ENCODE measurements at places on chromosomes 2 and 18.

- peak; percentile 44 for DNase-seq
Measured at GRCh38 chr18:48569139-48569914, 30.5 kb downstream of the CTIF start.

DNA sequence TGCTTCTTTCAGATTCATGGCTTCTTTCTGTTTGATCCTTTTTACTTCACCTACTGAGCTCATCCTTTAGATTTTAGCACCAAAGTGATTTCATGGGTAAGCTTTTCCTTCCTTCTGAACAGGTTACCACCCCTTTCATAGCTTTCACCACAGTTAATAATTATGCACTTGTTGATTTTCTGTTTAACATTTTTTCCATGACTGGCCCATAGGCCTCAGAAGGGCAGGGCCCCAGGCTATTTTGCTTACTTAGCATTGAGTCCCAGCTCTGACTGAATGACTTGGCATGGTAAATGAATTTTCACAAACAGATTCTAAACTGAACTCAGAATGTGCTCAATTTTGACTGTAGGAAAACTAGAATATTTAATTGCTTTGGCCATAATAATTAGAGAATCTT, 177.0 kb downstream of the GCA start:
- DNase-seq = no peak

DNA sequence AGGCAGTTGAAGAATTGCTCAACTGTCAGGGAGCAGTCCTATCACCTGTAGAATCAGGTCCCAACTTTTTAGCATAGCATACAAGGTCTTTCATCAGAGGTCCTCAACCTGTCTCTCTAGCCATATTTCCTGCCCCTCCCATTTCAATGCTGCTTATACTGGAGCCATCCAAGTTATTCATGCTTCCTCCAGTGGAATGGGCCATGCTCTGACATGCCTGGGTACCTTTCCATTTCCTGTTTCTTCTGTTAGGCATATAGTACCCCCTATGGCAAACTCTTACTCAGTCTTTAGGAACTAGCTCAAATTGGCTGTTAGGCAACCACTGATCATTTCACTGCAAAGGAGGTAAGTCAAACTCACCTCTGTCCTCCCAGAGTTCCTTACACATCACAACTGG, 51.0 kb upstream of the ABCA12 start:
- DNase-seq = no peak

GRCh38 chr2:240000671-240001070, 24.5 kb downstream of the NDUFA10 start:
- no peak for DNase-seq

DNA sequence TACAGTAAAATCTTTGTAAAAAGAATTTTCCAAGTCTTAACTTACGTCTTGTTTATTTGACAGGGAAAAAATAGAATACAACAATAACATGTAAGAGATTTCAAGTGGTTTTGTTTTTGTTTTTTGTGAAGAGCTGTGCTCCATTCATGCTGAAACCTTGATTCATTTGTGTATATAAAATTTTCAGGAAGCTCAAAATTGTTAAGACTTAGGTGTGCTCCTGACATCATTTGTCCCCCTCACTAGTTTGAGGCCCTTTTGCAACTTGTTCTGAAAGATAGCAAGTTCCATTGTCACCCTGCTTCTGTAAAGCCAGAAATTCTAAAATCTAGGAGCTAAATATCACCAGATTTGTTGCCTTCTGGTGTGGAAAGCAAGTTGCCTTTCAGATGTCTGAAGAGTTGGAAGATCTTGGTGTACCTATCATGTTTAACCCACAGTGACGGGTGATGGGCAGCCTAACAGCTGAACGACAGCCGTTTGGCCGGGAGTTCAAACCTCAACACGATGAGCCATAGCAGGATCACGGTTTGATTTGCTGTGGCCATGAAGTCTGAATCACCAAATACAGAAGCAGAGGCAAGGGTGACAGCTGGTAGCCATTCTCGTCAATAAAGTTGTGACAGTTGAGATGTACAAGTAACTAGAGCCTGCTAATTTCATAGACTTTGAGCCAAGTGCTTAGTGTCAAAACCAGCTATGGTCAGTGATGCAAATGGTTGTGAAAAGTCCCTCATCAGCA, 205.5 kb upstream of the SP5 start:
- no peak for DNase-seq

GRCh38 chr2:218392891-218393462, 6.7 kb upstream of the CTDSP1 start:
- DNase-seq = peak; percentile 8

- no peak for DNase-seq
Measured at GRCh38 chr2:503288-503999, 173.8 kb downstream of the TMEM18 start.

GRCh38 chr2:207126724-207127308, 38.9 kb downstream of the KLF7 start:
- DNase-seq = no peak

DNA sequence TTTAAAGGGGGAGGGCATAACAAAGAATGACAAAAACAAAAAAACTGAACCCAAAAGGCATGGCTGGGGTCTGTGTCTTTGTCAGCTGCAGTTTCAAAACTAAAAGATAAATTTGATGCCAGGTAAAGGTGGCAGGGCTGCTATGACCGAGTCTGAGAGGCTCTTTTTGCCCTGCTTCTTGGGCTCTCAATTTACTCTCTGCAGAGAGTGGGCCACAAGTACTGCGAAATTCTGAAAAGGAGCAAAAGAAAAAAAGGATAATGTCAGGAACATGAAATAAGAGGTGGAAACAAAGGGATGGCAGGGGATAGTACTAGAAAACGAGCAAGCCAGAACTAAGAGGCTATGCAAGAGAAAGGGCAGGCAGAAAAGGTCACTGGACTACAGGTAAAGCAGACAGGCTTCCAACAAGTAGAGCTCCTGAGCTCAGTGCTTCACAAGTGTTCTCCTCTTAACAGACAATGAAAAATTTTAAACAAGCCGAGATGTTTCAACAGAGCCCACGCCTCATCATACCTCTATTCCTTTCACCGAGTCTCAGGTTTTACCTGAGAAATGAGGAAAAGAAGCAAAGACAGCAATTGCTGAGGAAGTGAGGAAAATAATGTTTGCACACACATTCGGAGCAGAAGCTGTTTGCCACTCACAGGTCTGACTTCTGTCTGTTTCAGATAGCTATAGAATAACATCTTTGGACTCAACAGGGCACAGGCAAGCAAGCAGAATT, 7.3 kb downstream of the IRS1 start:
- no peak for DNase-seq

DNA sequence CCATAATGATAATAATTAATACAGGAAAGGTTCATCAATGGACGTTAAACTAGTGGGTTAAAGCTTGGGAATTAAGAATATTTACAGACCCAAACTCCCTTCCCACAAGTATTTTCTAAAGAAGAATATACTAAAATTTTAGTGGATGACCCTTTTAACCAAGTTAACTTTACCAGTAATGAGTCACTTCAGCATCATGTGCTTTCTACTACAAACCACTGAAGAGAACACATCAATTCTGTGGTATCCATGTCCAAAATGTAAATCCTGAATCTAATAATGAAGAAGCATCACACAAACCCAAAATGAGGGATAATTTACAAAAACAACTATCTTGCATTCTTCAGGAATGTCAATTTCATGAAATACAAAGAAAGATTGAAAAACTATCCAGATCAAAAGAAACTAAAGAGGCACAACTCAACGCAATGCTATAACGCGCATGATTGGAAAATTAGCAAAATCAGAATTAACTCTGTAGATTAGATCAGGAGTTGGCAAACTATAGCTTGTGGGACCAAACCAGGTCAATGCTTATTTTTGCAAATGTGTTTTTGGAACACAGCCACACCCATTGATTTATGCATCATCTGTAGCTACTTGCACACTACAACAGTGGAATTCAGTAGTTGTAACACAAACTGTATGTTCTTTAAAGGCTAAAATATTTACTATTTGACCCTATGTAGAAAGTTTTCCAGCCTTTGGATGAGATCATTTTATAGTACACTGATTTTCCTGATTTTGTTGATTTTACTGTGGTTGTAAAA, 27.5 kb downstream of the COPS8 start:
- no peak for DNase-seq

DNA sequence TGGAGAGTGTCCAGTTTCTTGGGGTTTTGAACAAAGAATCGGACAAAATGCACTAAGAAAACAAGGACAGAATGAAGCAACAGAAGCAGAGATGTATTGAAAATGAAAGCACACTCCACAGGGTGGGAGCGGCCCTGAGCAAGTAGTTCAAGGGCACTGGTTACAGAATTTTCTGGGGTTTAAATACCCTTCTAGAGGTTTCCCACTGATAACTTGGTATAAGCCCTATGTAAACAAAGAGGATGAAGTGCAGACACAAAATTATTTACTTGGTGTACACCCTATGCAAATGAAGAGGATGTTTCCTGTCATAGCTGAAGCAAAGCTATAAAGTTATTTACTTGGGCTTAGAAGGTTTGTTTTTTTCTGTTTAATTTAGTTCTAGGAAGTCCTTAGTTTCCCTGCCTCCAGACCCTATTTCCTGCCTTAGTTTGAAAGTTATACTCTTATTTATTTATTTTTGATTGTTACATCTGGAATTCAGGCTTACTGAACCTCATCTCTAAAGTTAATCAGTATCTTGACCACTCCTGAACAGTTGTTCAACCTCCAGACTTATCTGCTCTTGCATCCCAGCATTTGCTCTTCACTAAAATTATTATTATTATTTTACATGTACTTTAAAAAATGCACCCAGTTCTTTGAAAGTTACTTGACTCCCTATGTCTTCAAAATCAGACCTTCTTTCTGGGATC, 193.5 kb downstream of the SPP2 start:
- no peak for DNase-seq

- DNase-seq = peak; percentile 74
Measured at GRCh38 chr2:108988796-108989713, at the start of gene EDAR. TSS of gene EDAR (minus strand) at chr2:108989220. CDS start at chr2:108931014, 58,206 bp downstream.

DNA sequence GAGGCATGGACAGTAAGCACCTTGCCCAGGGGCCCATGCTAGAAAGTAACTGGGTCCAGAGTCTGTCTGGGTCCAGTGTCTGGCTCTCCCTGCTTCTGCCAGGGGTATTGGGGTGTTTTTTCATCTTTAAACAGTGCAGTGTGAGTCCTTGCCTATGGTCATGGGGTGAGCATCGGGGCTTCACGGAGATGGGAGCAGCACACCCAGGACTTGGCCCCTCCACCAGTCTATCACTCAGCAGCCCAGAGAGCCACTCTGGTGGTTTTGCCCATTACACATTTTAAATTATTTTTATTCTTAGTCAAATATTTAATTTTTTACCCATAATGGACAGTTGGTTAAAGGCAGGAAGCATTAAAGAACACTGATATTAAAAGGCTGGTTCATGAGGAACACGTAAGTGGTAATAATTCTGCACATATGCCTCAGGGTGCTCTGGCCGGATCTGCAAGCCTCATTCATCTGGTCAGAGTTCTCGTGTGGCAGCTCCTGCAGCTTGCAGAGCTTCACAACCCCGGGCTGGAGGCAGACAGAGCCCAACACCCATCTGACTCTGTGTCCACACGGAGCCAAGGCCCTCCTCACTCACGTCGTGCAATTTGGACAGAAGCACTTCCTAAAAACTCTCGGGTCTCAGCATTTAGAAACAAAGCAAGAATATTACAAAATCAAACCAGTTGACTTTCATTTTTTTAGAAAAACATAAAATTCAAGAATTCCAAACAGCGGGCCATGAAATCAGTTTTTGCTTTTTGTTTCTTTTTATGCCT, 204.1 kb downstream of the CTIF start:
- DNase-seq = no peak

DNA sequence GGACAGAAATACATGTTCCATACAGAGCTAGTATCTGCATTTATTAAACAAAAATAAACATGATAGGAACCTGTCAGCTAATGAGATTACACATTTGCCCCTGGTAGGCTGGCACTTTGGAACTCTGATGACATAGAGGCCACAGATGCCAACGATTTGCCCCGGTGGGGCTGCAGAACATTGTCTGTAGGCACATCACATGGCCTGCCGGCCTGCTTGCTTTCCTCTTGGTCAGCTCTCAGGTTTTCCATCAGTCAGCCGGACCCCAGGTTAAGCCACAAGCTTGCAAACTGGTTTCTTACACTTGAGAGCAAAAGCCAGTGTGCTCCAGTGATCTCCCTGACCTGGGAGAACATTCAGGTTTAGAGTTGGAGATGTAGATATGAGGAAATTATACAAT, 60.3 kb downstream of the CRACDL start:
- DNase-seq = no peak

- DNase-seq = no peak
Measured at GRCh38 chr2:76427452-76427851, 716.7 kb upstream of the GCFC2 start.

- no peak for DNase-seq
Measured at GRCh38 chr2:15748736-15749323, 157.2 kb downstream of the DDX1 start.

DNA sequence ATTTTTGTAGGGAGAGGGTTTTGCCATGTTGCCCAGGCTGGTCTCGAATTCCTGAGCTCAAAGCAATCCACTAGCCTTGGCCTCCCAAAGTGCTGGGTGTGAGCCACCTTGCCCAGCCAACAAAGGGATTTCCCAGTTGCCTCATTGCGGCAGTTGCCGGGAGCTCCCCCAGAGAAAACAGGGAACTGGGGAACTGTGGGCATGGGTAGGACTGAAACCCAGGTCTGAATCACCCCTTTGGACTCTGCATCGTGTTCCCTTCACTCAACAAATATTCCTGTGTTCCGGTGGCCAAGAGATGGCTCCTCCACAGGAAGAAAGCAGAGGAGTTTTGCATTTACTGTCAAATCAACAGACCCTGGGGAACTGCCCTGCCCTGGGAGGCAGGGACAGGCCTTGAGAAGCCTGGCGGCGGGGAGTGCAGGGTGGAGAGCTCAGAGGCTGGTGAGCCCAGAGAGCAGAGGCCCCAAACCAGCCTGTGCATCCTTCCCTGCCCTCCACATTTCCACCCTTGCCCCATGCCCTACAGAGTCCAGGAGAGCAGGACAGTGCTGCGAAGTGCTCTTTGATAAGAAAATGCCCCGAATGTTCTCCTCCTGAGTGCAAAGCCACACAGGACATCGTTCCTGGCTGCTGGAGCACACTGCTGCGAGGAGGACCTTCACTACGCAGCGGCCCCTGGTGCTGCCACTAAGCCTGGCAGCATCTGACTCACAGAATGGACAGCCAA, 24.9 kb downstream of the MYO7B start:
- no peak for DNase-seq

DNA sequence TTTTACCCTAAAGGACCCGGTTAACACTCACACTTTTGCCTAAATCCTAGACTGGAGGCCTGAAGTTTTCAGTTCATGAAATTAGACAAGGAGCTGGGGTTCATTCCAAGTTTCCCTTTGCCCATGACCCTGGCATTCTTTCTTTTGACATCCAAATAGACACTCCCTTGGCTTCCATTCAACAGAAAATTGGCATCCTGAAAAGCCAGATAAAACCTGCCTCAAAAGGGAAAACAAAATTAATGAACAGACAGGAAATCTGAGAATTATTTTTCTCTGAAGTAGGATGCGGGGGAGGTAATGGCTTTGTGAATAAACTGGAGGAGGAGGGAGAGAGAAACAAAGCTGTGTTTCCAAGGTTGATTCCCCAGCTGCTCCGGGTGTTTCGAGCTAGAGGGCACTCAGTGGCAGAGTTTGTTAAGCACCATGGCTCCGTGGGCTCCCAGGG, 41.0 kb downstream of the SPP2 start:
- DNase-seq = no peak

- no peak for DNase-seq
Measured at GRCh38 chr2:223578846-223579245, 23.3 kb downstream of the SCG2 start.

All from D341Med (cell line).